AML-193 (cell line): ENCODE measurements at places on chromosomes 11 and 22.
A peak's percentile ranks its signal among the peaks of the same experiment; 100 is the strongest.

DNA sequence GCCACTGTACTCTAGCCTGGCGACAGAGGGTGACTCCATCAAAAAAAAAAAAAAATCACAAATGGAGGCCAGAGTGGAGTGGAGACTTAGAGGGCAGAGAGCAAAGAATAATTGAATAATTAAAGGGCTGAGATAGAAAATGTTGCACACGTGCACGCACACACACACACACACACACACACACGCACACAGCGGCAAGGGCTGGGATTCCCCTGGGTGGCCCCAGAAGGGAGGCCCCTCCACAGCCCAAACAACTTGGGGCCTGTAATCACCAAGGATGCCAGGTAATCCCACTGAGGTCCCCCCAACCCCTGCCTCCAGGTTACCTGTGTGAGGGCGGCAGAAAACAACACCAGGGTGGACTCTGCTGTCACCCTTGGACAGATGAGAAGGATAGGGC lies 12.0 kb upstream of the DGKZ start:
- DNase-seq: no peak

DNA sequence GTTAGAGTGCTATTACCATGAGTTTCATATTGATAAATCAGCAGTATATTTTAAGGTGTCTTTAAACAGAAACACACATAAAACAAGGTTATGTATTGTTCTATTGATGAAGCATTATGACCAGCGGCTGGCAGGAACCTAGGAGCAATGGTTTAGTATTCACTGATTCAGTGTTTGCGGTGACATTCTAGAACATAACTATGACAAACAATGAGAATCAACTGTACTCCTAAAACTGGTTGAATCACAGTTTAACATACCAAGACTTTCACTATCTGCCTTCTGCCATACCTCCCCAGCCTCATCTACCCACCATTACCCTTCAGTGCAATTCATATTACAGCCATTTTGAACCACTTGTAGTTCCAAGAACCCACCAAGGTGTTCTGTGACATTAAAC lies 8.8 kb downstream of the HOATZ start:
- DNase-seq: no peak

- DNase-seq: no peak
Observed at GRCh38 chr22:34370711-34371110, 450.4 kb upstream of the LARGE1 start.

- DNase-seq: no peak
Observed at GRCh38 chr22:38180841-38181452, 683 bp downstream of the PLA2G6 start.

DNA sequence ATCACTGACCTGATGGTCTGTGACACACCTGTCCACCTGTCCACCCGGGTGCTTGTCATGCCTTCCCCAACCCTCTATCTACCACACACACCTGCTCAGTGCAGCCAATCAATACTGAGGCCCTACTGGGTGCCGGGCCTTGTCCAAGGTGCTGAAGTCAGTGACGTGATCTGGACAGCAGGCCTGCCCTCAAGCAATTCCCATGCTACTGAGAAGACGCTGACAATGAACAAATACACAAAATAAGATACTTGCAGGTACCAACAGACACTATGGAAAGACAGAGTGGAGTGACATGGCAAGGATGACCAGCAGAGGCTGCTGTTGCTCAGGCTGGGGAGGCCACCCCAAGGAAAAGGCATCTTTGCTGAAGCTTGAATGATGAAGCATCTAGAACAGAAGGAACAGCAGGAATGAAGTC lies 21.2 kb downstream of the PLAAT3 start:
- no peak for DNase-seq

DNA sequence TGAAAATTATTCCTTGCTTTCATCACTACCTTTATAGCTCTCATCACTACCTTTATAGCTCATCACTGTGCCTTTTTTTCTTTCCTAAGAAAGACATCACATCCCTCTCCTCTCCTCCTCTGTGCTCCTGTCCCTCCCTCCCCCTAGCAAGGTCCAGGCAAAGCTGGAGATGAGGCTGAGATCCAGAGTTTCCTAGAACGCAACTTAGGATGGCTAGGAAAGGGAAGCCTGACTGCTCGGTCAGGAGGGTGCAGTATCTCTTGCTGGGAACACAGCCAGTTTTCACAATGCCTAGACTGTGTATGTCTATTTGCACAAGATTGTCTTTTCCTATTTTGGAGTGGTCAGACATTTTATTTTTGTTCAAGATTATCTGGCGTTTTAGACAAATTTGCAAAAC lies 24.7 kb downstream of the TUB start:
- no peak for DNase-seq

DNA sequence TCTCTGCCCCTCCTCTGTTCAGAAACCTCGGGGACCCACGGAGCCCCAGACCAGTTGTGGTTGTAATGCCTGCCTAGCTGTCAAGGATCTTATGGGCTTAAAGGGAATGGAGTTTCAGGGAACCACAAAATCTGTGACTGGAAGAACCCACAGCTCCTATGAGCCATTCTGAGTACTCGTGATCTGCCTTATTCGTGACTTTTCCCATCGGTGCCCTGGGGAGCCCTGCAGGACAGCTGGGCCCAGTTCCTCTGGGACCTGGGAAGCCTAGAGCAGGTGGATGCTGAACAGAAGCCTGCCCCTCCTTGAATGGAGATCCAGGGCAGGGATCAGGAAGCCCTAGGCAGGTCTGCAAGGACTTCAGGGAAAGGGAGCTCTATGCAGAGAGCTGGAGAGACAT lies 42.1 kb upstream of the TTC12 start:
- no peak for DNase-seq

DNA sequence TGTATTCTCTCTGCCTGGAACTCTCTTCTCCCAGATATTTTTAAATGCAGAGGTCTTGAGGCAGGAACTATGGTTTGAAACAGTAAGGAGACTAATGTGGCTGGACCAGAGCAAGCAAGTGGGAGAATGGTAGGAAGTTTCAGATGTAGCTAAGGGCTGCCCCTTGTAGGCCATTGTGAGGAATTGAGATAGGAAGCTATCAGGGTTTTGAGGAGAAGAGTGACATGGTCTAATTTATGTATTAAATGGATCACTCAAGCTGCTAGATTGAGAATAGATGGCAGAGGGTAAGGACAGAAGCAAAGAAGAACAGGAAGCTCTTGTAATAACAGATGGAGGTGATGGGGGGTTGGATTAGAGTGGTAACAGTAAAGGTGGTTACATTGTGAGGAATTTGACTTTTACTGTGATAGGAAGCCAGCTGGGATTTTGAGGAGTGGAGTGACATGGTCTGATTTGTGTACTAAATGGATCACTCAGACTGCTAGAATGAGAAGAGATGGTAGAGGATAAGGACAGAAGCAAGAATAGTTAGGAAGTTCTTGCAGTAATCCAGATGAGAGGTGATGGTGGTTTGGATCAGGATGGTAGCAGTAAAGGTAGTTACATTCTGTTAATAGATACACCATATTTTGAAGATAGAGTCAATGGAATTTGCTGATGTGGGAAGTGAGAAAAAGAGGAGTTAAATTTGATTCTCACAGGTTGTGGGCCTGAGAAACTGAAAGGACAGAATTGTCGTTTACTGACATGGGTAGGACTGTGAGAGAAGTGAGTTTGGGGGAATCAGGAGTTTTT lies 63.0 kb downstream of the HIPK3 start:
- DNase-seq: no peak

GRCh38 chr22:48885919-48886305 lies 941.8 kb downstream of the BRD1 start:
- DNase-seq: no peak

GRCh38 chr11:15576769-15577168 lies 462.0 kb downstream of the INSC start:
- no peak for DNase-seq

- DNase-seq: peak; percentile 36
Observed at GRCh38 chr11:75174781-75175370, 24.0 kb downstream of the SLCO2B1 start.

- no peak for DNase-seq
Observed at GRCh38 chr11:28877340-28877739, 769.2 kb downstream of the METTL15 start.

GRCh38 chr11:128684549-128685401 lies 9.1 kb upstream of the FLI1 start:
- DNase-seq: no peak

DNA sequence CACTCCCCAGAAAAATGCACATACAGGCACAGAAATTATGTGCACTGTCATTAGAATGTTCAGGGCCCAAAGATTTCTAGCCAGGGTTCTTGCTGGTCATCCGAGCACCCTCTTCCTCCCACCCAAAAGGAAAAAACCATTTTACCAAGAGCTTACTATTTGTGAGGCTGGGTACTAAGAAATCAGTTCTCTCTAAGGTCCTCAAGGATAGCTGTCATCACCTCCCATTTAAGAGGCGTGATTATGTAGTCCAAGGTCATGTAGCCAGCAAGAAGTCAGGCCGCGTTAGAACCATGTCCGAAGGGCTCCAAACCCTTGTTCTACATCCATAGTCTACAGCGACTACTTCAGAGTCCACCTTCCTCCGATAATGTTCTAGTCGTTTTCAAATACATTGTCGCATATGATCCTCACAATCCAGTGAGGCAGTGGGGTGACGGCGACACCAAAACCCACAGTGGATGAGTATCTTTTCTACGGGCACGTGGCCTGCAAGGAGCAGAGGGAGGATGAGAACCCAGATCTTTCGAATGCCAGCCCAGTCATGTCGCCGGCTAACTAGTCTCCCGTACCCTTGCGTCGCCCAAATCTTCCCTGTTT lies 634 bp downstream of the TIMM8B start:
- peak; percentile 11 for DNase-seq

DNA sequence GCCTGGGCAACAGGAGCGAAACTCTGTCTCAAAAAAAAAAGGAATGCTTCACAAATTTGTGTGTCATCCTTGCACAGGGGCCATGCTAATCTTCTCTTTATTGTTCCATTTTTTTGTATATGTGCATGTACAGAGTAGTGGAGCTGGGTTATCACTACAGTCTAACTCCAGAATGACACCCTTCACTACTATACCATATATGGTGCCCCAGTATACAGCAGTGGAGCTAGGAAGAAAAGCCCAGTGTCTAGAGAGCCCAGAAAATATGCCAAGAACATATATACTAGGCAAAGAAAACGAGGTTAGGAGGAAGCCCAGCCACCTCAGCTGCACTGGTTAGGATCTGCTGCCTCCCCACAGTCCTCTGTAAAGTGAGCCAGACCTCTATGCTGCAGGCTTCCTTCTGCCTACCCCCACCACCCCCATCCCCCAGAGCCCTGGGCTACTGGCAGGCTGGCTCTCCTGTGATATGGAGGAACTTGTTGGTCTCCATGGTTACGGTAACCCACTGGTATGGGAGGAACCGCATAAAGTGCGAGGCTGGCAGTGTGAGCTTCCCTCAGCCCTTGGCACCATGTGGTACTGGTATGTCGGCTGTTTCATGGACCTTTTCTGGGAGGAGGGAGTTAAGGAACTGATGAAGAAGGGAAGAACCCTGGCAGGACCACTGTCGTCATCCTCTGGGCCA lies 34.3 kb downstream of the RCOR2 start:
- peak; percentile 8 for DNase-seq

DNA sequence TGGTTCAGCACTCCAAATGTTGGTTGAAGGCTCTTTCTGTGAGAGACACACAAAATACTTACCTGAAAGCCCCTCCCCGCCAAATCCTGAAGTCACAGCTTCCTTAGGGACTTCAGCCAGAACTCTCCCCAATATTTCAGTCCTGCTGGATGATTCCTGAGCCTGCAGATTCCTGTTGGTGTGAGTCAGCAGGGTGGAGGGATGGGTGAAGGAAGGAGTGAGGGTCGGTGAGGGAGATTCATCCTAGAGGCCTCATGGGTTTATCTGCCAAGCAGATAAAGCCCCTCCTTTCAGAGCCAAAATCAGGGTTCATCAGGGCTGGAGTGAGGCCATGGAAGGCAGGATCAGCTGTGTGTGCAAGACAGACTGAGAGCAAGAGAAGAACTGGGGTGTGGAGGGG lies 37.9 kb downstream of the SMIM38 start:
- DNase-seq: no peak

GRCh38 chr22:44023404-44024287 lies 456 bp upstream of the PARVB start:
- peak; percentile 28 for DNase-seq

DNA sequence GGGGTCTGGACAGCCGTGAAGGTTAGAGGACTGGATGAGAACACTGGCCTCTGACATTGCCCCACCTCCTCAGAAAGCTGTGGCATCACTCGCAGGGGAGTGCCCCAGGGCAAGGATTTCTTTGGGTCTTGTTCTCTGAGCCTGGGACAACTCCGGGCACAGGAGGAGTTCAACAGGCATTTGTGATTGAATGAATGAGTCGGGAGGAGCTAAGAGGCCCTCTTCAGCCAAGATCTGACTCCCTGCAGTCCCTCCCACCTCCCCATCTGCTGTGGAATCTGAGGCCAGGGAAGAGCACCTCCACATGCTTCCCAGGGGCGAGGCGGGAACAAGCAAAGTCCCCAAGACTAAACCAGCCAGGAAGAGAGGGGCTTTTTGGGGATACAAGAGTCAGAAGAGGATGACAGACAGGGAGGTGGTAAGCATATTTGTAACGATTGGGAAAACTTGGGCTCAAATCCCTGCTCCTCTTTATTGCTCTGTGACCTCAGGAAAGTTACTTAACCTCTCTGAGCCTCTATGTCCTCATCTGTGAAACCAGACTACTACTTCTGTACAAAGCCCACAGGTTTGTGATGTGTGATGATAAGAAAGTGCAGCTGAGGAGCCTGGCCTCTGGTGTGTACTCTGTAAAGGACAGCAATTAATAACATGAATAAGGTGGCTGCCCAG lies 6.4 kb downstream of the TP53I11 start:
- no peak for DNase-seq

GRCh38 chr11:77406396-77406795 lies 67.5 kb downstream of the PAK1 start:
- DNase-seq: no peak

GRCh38 chr11:34445956-34446355 lies 7.2 kb downstream of the CAT start:
- peak; percentile 6 for DNase-seq

DNA sequence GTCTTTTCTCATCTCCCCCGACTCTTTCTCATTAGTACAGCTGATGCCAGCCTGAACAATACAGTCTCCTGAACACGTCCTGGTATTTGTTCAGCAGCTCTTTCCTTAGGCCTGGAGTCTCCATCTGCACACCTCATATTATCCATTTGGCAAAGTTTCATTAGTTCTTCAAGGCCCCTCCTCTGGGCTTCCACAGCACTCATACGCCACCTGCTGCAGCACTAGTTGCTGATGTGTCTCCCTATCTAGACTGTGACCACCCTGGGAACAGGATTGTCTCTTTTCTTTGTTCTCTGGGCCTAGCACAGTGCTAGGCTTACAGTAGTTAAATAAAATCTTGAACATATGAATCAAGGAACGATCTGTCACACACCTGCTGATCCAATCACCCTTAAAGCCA lies 17.2 kb downstream of the DCHS1 start:
- DNase-seq: no peak

- DNase-seq: no peak
Observed at GRCh38 chr11:78740199-78741071, 165.8 kb upstream of the NARS2 start.
